ENCODE measurements at places on chromosomes 6 and 20. TPM values are rescaled to one million over a fixed set of nuclear protein-coding genes. Genes with fewer than 3 reads are reported as not detected.

The CALHM4 gene
- total RNA-seq = not detected

The NKAPL gene
- total RNA-seq = not detected

DNA sequence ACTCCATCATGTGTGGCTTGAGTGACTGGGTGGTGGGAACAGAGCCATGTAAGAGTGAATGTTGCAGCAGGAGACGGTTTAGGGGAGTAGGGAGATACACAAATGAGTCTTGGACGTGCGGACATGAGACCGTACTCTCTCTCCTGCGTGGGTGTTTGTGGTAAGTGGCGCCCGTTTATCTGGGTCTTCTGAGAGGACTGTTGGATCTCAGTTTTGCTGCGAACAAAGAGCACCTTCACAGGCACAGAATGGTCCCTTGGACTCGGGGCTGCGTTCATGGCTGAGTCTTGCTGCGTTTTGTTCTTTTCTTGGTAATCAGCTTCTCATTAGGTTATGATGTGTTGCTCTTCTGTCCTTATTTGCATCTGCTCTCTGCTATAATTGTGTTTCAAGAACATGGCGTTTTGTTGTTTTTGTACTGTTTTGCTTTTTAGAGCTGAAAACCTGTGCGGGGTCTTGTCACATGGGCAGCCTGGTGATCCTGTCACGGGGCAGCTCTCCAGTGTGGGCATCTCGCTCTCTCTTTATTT, 28.5 kb downstream of the STK35 start:
- no peak for DNase-seq

GRCh38 chr6:147910281-147910680, 401.8 kb downstream of the SAMD5 start:
- DNase-seq = no peak
